ENCODE measurements at places on chromosomes 7 and 10.

DNA sequence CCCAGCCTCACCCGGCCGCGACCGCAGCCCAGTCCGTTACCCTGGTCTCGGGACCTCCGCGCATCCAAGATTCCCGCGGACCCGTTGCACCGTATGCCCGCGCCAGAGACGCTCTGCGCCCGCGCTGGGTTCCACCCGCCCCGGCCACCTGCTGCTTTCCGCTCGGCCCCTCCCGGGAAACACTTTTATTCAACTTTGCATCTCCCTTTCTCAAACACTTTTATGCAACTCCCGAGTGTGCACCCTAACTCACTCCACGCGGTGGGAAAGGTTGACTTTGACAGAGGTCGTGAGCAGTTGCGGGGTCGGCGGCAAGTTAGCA, at the start of gene ODAD2:
Gene ODAD2, minus strand, starts transcription at position 126 of the 322 bp plus-strand sequence. CDS start 3,937 bp downstream, outside the sequence.
- no peak for DNase-seq

GRCh38 chr10:132135053-132135872, 51.5 kb upstream of the DPYSL4 start:
- DNase-seq, result no peak

GRCh38 chr7:148712678-148713329, 14.1 kb downstream of the CUL1 start:
- no peak for DNase-seq

- DNase-seq, result no peak
These were observed 331.5 kb upstream of the RNF32 start for GRCh38 chr7:156309016-156309620.

DNA sequence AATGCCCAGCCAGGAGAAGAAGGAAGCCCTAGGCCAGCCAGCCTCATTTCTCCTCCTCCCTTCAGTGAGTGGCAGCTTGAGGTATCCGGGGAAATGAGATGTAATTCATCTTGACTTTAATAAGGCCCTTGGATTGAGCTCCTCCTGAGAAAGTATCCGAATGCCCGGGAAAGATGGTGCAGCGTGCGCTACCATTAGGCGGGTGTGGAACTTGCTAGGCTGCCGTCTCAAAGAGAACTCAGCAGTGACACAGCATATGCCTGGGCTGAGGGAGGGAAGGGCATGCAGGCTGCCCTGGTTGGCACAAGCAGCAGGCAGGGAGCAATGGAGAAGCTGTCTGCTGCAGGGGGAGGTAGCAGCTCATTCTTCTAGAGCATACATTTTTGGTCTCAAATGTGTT, 659.8 kb upstream of the FOXK1 start:
- no peak for DNase-seq

GRCh38 chr7:102843850-102844249, 69.0 kb upstream of the LRRC17 start:
- no peak for DNase-seq

DNA sequence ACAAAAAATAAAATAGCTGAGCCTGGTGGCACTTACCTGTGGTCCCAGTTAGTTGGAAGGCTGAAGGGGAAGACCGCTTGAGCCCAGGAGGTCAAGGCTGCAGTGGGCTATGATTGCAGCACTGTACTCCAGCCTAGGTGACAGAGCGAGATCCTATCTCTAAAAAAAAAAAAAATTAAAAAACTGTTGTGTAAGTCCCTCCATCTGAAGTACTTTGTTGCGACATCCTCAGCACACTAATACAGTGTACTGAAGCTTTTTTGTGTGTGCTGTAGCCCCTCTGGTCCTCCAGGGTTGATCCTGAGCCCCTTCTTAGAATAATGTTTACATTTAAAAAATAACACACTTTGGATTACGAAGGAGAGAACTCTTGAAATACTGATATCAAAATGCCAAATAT, 71.3 kb downstream of the PFKFB3 start:
- DNase-seq, result no peak

- peak; percentile 21 for DNase-seq
These were observed 359.2 kb upstream of the AOAH start for GRCh38 chr7:37083311-37084096.

DNA sequence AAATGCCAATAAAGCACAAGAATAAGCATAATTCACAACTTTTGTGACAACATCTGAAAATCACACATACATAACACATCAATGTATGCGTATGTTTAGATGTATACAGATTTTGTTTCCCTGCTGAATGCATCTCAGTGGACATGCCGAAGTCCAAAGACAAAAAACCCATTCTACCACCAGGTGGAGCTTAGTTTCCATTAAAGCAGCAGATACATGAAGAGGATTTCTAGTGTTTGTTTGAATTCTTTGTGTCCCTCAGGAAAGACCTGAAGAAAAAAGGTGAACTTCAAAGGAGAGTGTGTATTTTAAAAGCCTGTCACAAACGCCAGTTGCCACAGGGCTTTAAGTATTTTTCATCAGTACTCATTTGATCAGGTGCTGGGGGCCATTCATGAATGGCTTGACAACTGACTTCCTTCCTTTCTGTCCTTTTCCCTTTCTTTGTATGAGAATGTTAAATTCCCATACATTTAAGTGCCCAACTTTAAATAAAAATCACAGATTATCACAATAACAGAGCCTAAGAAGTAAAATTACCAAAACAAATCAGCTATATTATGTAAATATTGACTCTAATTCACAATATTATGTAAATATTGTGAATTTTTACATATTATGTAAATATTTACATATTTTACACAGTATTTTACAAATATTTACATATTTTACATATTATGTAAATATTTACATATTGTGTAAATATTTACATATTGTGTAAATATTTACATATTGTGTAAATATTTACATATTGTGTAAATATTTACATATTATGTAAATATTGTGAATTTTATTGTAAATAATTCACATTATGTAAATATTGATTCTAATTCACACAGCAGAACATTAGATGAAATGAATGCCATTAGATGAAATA, 343.0 kb downstream of the CRPPA start:
- DNase-seq, result peak; percentile 63

- no peak for DNase-seq
These were observed 18.6 kb downstream of the KCP start for GRCh38 chr7:128891942-128892269.

- no peak for DNase-seq
These were observed 27.1 kb downstream of the LRRC20 start for GRCh38 chr10:70355051-70356021.

- DNase-seq, result no peak
These were observed 21.8 kb downstream of the PALD1 start for GRCh38 chr10:70500368-70500767.

DNA sequence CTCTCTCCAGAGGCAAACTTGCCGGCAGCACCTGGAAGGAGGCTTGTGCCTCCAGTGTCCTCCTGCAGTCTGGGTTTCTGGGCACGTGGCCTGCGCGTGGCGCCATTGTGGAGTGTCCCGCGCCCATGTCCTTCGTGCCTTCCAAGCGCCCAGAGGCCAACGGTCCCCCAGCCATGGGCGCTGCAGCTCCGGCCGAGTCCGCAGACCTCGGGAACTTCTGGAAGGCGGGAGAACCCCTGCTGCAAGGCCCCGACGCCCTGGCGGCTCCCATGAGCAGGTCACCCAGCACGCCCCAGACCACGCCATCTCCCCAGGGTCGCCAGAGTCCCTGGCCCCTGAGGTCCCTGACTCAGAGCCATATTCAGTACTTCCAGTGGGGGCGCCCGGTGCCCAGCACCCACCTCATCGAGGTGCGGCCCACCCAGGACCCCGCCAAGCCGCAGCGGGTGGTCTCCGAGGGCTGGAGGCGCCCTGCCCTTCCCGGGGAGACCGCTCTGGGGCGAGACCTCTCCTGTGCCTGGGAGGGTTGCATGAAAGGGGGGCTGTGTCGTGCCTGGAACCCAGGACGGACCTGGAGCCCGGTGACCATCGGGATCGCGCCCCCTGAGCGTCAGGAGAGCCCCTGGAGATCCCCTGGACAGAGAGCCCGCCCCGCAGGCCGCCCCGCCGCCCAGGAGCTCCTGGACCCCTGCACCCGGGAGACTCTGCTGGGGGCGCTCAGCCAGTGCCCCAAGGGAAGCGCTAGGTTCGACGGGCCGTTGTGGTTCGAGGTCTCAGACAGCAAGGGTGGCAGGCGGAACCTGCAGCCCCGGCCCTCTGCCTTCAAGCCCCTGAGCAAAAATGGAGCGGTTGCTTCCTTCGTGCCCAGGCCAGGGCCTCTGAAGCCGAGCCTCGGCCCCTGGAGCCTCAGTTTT, at the start of gene POM121L12:
Gene POM121L12, plus strand, starts transcription at position 135 of the 914 bp plus-strand sequence. Its CDS starts 39 bp downstream, at position 174.
- DNase-seq, result no peak

- DNase-seq, result peak; percentile 86
These were observed at the start of gene MTURN for GRCh38 chr7:30134611-30135300. Gene MTURN (plus strand): TSS chr7:30134986. CDS start chr7:30135137, 151 bp downstream.

- peak; percentile 74 for DNase-seq
These were observed 81.0 kb downstream of the PPP1R3C start for GRCh38 chr10:91551856-91552255.

- peak; percentile 20 for DNase-seq
These were observed 87.4 kb downstream of the ZNF467 start for GRCh38 chr7:149686011-149686410.

DNA sequence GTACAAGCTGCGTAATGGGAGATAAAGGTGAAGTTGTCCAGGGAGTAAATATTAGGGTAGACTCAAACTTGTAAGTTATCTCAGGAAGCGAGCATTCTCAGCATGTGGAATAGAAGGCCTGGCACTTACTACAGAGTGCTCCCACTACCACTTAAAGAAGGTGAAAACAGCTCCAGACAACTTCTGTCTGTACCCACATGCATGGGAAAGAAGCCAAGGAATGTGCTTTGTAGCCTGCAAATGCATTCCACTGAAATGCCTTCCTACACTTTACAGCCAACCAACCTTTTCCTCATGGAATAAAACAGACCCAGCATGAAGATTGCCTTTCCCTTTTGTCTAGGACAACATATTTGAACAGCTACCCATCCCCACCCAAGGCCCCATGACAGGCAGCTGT, 45.4 kb upstream of the NPSR1 start:
- peak; percentile 58 for DNase-seq

GRCh38 chr10:62326176-62326575, 48.0 kb upstream of the ZNF365 start:
- no peak for DNase-seq

GRCh38 chr7:75888464-75889222, 9.8 kb downstream of the RHBDD2 start:
- no peak for DNase-seq

GRCh38 chr10:131972474-131973071, 9.2 kb downstream of the BNIP3 start:
- no peak for DNase-seq

DNA sequence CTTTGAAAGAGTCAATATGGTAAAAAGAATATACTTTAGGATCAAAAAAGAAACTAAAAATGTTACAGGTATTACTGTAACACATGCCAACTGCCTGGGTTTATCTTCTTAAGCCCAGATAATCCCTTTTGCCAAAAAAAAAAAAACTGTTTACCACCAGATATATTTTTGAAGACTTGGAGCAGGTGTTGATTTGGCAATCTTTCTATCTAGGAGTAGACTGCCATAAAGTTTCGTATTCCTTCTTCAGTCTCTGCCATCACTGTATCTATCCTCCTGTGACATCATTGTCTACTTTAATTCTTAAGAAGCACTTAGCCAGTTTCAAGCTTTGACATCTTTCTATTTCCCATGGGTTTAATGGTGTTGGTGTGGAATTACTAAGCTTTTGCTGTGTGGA, 161.0 kb downstream of the ST7 start:
- DNase-seq, result no peak
